Urinary bladder (tissue), 4 donors: ENCODE measurements at places on chromosomes 11 and 22. TPM values are rescaled to one million over a fixed set of nuclear protein-coding genes. Genes with fewer than 3 reads are reported as not detected.

- no peak for DNase-seq
Measured at GRCh38 chr11:33461369-33462125, 204.4 kb downstream of the HIPK3 start.

DNA sequence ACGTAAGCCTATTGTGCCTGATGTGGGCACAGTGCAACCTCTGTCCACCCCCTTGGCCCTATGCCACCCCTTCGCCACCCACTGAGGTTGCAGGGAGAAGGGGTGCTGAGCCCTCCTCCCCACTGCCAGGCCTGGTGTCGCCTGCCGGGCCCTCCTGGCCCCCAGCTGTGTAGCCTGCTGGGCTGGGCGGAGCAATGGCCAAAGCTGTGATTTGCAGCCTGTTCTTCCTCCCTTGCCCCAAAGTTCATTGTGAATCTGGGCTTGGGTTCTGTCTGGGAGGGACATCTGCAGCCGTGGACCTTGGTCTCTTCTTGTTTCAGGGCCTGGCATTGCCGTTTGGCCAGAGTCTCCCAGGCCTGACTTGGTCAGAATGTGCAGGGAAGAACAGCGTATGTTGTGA, 121.9 kb downstream of the PKNOX2 start:
- DNase-seq, result no peak

- DNase-seq, result no peak
Measured at GRCh38 chr11:128390246-128390645, 197.1 kb downstream of the ETS1 start.

DNA sequence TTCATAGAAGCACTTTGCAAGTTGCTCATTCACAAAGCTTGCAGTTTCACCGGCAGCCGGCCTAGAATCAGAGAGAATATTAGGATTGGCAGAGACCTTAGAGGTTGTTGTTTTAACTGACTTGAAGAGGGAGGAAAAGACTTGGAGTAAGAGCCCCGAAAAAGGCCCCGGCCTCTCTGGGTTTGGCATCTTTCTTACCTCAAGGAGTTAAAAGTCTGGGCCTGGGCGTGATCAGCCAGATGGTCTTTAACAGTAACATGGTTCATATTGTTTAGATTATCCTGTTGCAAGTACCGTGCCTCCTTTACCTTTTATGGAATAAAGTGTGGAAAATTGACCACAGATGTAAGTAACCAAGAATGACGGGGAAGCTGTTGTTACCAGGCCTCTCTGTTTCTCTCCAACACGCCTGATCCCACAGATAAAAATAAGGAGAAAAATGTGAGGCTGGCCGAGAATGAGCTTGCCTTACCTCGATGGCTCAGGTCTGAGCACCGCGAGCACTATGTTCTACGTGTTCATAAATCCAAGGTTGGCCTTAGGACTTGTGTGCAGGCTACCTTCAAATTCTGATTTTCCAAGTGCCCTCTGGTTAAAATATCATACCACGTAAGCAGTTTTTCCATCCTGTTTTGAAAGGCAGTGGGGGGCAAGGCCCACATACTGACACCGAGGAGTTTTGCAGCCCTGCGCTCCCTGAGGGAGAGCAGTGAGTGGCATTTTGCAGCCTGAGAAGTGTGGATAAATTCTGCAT, 56.4 kb downstream of the PARVA start:
- DNase-seq, result no peak

DNA sequence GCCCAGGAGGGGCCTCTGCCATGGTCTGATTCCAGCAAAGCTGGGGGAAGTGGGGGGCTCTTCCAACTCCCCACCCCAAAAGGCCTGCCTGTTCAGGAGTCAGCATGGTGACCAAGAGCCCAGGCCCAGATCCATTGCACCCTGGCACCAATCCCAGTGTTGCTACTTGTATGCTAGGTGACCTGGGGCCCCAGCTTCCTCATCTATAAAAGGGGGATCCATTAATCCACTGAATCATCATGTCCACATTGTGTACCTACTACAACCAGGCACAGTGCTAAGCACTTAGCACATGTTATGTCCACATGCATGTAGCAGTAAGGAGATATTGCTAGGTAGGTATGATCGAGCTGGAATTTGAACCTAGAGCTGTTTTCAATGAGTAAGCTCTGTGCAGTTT, 2.0 kb downstream of the SYT12 start:
- DNase-seq, result no peak

DNA sequence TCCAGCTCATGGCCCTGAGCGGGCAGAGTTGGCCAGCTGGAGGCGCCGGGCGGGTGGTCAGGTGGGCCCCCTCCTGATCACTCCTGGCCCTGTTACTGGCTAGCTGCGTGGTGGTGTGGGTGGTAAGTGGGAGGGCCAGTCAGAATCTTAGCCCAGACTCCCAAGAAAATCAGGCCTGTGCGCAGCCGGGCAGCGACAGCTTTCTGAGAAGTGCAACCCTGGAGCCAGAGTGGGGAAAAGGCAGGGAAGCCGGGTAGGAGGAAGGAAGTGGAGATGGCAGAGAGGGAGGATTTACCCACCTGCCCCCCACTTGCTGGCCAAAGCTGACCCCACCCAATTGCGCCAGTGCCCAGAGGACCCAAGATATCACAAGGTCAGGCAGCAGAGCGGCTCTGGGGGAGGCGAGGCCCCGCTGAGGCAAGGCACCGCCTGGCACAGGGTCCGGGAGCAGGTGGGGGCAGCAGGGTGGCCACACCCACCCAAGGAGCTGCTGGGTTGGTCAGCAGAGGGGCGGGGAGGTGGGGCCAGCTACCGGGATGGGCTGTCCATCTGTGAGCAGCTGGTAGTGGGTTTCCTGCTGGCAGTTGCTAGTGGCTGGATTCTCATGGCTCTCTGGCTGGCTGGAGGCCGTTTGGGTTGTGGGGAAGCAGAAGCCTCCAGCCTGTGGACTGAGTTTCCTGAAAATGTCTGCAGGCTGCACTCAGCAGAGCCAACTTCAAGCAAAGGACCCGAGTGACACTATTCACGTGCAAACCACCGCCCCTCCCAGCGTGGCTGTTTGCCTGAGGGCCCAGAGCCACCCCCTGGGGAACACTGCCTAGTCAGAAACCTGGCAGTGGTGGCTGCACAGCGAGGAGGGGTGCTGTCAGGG, 196.4 kb downstream of the IGLL1 start:
- no peak for DNase-seq

DNA sequence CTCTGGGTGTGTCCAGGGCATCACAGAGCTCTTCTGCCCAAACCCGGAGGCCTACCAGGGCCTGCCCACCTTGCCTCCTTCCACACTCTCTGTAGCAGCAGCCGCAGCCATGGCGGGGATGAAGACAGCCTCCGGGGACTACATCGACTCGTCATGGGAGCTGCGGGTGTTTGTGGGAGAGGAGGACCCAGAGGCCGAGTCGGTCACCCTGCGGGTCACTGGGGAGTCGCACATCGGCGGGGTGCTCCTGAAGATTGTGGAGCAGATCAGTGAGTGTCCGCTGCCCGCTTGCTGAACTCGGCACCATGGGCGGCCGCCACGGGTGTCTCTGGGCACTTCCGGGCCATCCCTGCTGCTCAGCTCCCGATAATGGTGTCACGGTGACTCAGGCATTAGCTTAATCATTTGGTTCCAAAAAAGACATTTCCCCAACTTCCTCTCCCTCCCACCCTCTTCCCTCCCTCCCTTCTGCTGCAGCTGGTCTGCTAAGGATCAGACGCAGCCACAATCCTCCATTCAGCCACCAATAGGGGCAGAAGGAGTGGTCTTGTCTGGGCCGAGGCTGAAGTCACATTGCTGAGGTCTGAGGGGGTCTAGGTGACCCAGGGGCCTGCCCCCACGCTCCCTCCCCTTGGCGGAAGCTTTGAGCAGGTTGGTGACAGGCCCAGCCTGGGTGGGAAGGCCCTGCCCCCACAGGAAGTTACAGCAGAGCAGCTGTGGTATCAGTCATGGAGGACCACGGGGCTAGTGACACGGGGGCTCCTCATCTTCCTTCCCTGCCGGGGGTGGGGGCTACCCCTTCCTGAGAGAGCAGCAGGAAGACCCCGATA, 950 bp downstream of the FERMT3 start:
- no peak for DNase-seq

DNA sequence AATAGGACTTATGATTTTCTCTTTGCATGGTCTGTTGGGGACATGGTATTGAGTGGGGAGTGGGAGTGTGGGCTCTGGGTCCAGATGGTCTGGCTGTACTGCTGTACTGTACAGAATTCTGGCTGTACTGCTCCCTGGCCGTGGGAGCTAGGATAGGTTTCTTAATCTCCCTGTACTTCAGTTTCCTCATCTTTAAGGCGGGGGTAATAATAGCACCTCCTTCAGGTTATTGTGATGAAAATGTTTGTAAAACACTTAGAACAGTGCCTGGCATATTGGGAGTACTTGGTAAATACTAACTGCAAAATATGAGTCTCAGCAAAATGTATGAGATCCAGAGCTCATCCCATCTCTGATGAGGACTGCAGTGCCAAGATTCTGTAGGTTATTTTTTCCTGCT, 198.6 kb downstream of the KIF18A start:
- DNase-seq, result no peak

GRCh38 chr11:66471142-66471541, 4.4 kb downstream of the PELI3 start:
- no peak for DNase-seq

- no peak for DNase-seq
Measured at GRCh38 chr22:21764038-21764804, 28.6 kb upstream of the YPEL1 start.

DNA sequence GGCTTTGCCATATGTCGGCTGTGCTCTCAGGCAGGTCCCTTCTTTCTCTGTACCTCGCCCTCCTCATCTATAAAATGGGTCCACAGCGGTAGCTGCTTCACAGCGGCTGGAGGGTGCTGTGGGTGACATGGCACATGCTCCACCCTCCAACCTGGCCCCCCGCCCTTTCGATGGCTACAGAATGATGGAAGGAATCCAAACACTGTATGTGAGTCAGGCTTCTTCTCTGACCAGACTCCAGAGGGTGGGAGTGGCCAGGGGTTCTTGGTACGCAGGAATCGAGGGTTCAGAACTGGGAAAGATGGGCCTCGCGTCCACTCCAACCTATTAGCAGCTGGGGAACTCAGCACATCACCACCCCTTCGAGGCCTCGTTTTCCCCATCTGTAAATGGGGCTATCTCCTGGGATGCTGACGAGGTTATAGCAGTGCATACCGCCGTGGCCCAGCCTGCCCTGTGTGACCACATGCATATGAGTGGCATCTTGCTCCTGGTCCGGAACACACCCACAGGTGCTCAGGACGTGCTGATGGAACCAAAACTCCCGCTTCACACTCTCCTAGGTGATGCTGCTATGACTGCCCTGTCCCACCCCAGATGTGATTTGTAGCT, 26.4 kb downstream of the MN1 start:
- DNase-seq, result no peak

GRCh38 chr11:35323076-35323868, 96.1 kb downstream of the SLC1A2 start:
- no peak for DNase-seq

DNA sequence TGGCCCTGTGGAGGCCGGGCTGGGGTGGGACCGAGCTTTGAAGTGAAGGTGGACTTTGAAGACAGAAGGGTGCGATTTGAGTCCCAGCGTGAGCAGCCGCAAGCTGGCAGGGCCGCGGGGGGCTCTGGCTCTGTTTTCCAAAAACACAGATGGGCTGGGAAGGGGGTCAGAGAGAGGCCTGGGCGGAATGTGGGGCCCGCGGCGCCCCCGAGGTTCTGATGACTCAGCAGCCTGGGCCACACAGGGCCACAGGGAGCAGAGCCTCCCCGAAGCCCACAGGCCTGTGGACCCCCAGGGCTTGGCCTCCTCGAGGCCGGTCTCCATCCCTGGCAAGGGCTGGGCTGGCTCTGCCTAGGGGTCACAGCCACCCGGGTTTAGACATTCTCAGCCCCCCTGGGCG, 6.1 kb downstream of the INS start:
- DNase-seq, result no peak

DNA sequence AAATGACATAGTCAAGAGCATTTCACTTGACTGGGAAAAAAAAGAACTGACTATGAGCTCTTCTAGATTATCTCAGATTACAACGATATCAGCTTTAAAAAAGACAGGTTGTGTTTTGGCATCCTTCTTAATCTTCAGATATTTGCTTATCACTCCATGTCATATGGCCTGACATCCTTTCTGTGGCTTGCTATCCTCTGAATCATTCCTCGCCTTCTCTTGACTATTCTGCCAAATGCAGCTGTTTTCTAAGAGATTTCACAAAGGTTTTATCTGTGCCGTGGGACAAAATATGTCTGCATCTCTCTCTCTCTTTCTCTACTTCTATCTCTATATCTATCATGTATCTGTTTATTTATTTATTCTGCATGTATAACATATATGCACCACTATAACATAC, 746.1 kb downstream of the CNTN5 start:
- no peak for DNase-seq

GRCh38 chr11:15176646-15177163, 62.0 kb downstream of the INSC start:
- no peak for DNase-seq

DNA sequence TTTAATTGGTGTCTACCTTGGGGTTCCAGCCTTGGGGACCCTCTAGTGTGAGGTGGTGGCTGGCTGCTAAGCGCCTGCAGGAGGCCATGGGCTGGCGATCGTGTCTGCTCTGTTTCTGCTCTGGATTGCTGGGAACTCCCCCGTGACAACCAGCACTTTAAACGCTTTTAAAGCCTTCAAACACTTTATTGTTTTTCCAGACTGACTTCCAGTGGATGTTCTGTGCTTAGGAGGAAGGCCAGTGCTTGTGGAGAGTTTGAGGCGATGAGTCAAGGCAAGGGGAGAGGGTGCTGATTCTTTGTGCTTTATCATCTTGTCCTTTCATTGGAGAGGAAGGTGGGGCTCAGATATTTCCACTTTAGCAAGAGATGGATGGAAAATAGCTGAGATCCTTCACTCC, 81.6 kb downstream of the FLI1 start:
- no peak for DNase-seq

- DNase-seq, result no peak
Measured at GRCh38 chr11:109864151-109864661, 229.0 kb upstream of the ZC3H12C start.

DNA sequence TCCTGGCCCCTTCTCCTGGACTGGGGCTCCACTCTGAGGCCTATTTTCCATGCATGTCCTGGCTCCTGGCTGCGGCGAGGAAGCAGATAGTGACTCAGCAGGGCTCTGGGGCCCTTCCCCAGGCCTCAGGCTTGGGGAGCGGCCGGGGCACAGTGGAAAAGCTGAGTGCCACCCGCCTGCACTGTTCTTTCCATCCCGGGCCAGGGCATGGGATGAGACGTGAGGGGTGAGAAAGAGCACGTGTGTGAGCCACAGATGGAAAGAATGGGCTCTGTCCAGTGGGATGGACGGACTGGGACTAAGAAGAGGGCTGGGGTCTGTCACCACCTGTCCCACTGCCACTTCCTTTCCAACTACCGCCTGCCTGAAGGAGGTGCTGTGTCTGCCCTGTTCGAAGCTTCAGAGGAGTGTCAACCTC, 12.8 kb downstream of the SLC37A2 start:
- DNase-seq, result no peak

RTN4R gene
- 3.1 TPM for total RNA-seq

KCNQ1 gene
- 6.3 TPM for total RNA-seq

DDT gene
- total RNA-seq, result 71.1 TPM

SMC1B gene
- 0.16 TPM for total RNA-seq

FXYD6 gene
- total RNA-seq, result 56.2 TPM

KCNK7 gene
- total RNA-seq, result 0.63 TPM

RIN1 gene
- total RNA-seq, result 2.9 TPM

RIMBP3B gene
- total RNA-seq, result 0.11 TPM
